ENCODE measurements at places on chromosomes 7 and 10.

- DNase-seq = no peak
Measured at GRCh38 chr10:101011517-101012423, 12.2 kb downstream of the LZTS2 start.

GRCh38 chr7:42096681-42097561 is 140.1 kb downstream of the GLI3 start:
- no peak for DNase-seq

DNA sequence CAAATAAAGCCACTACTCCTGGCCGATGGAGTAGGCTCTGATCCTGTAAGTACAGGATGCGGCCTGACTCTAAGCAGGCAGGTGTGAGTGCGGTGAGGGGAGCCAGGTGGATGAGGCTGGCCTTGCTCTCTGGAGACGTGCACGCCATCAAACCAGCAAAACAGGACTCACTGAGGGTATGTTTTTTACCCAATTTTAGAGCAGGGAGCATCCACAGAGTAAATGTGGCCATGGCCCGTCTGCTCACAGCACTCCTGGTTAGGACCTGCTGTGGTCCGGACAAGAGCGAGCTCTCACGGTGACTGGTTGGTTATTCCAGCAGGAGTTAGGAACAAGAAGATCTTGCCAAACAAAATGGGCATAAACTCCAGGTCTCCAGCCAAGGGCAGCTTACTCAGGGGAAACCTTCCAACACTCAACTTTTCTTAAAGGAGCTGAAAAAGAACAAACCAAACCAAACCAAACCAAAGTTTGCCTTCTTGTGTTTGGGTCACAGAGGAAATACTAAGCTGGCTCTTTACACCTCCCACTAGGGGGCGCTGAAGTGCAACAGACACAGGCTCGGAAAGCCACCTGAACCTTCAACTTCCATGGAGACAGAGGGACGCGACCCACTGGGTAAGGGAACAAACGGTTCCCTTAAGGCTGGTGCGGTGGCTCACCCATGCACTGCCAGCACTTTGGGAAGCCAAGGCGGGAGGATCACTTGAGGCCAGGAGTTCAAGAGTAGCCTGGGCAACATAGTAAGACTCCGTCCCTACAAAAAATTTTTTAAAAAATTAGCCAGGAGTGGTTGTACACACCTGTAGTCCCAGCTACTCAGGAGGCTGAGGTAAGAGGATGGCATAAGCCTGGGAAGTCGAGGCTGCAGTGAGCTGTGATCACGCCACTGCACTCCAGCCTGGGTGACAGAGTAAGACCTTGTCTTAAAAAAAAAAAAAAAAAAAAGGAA is 122.4 kb downstream of the CLEC2L start:
- DNase-seq = peak; percentile 72

GRCh38 chr10:48238826-48239520 is 35.5 kb downstream of the FRMPD2 start:
- DNase-seq = no peak

DNA sequence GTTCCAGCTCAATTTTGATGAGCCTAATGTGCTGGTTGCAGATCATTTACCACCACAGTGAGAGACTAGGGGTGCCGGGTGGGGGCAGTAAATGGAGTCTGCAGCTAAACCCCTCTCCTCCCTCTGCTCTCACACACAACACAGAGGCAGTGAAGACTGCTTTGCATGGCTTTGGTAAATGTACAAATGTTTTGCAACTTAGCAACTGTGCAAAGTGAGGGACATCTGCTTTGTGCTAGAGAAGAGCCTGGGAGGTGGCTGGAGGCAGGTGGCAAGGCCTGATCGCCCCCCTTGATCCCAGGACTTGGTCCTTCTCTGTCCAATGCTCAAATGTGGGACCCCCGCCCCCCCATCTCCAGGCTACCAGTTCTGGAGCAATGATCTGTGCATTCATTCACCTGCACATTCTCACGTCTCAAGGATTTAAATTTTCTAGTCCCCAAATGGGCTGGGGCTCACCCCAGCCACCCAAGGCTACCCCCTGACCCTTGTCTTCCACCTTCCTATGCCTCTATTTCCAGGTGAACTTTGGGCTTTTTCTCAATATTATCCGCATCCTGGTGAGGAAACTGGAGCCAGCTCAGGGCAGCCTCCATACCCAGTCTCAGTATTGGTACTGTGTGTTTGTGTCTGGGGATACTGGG is 11.6 kb downstream of the GHRHR start:
- no peak for DNase-seq

DNA sequence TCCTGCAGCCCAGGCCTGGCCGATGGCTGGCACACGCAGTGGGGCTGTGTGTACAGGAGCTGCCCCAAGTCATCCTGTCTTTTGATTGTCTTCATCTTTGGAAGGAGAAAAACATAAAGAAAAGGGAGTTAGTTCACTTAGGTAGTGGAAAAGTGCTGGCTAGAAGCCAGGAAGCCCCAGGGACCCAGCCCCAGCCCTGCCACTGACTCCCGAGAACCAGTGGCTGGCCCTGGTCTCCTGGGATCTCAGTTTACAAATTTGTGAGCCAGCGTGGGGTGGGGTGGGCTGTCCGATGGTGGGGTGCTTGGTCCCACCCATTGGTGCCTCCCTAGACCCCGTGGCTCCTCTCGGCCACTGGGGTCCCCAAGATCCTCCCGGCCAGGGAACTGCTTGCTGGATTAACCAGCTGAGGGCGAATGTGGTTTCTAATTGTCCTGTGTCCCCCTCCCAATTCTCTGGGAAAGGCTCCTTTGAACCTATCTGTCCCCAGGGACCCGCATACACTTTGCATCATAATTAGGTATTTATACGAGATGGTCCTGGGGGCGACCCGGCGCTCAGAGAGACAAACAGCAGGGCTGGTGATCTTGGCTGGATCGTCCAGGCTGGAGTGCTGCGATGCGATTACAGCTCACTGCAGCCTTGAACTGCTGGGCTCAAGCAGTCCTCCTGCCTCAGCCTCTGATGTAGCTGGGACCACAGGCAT is 16.3 kb upstream of the CHST12 start:
- no peak for DNase-seq

- DNase-seq = no peak
Measured at GRCh38 chr10:132862485-132863420, 76.8 kb upstream of the NKX6-2 start.

- DNase-seq = no peak
Measured at GRCh38 chr10:26331371-26331770, 106.8 kb upstream of the APBB1IP start.

- no peak for DNase-seq
Measured at GRCh38 chr7:47578579-47579270, 3.2 kb downstream of the TNS3 start.

DNA sequence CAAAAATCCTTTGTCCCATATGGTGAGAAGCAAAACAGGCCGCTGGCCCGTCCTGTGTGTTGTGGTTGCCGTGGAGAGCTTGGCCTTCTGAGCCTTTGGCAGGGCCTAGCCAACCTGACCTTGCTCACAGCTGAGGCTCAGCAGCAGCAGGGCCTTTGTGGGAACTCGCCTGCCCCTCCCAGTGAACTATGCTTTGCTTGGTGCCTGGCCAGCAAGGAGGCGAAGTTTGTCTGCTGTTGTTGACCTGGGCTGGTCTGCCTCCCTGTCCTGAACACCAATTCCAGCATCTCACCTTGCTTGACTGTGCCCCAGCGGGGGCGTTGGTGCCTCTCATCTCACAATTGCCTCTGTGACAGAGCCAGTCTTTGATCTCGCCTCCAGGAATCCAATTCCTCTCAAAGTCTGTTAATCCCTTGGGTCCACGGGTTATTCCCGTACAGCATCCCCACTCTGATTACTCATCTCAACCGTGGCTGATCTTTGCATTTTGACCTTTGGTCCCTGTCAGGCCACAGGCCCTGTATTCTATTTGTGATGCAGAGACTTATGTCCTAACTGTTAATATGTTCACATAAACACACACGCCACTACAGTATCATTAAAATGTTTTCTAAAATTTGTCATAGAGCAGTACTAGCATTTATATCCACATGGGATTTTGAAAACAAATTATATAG is 22.6 kb downstream of the EPDR1 start:
- no peak for DNase-seq

- no peak for DNase-seq
Measured at GRCh38 chr10:29105516-29106215, 183.2 kb upstream of the LYZL1 start.

DNA sequence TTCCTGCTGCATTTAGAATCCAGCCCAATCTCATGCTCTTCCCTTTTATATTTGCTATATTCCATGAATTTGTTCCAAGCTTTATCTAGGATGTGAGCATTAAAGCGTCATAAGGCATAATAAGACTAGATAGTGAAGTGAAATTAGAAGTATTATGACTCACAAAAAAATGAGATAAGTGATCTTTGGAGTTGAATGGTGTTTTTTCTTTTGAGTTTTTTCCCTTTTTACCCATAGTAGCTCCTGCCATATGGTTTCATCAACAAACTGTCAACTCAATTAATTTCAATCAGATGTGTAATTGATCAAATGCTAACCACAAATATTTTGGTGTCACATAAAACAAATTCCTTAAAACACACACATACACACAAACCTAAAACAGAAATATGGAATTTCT is 17.0 kb downstream of the KLHDC10 start:
- no peak for DNase-seq

DNA sequence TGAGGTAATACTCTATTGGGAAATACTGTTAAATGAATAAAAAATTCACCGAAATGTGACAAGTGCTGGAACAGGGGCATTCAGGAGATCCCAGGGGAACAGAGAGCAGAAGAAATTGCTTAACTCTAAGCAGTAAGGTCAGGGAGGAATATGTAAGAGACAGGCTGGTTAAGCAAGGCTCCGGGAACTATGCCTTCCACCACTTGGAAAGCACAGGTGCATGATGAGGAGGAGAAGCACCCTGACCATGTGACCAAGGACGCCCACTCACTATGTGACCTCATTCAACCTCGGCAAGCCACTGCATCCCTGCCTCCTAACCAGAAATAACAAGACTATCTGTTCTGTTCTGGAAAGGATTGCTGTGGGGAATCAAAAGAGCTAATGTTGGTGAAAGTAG is 218.4 kb downstream of the ELMO1 start:
- DNase-seq = no peak

- no peak for DNase-seq
Measured at GRCh38 chr7:100176096-100177044, 811 bp downstream of the GPC2 start.

DNA sequence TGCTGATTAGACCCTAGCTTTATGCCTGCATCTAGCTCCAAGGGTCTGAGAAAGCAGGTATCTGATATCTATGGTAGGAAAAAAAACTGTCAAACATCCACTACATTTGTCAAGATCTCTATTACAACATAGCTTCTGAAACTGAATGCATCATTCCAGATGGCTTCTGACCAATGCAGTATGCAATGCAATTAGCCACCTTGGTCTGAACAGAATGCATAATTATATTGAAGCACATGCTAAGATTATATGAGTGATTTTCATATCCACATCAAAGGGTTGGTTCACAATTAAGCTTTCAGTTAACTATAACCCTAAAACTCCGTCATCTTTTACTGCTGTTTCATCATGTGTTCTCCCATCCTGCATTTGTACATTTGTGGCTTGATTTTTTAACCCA is 271.4 kb downstream of the POLR1F start:
- DNase-seq = no peak

GRCh38 chr7:127847641-127848040 is 183.6 kb downstream of the LRRC4 start:
- no peak for DNase-seq
